ENCODE measurements at places on chromosomes 6 and 20. TPM values are rescaled to one million over a fixed set of nuclear protein-coding genes. Genes with fewer than 3 reads are reported as not detected.

Gene RBPJL
- not detected for total RNA-seq

Gene IL22RA2
- total RNA-seq = not detected

GRCh38 chr6:19410481-19410880 is 426.7 kb upstream of the ID4 start:
- peak; percentile 94 for DNase-seq

DNA sequence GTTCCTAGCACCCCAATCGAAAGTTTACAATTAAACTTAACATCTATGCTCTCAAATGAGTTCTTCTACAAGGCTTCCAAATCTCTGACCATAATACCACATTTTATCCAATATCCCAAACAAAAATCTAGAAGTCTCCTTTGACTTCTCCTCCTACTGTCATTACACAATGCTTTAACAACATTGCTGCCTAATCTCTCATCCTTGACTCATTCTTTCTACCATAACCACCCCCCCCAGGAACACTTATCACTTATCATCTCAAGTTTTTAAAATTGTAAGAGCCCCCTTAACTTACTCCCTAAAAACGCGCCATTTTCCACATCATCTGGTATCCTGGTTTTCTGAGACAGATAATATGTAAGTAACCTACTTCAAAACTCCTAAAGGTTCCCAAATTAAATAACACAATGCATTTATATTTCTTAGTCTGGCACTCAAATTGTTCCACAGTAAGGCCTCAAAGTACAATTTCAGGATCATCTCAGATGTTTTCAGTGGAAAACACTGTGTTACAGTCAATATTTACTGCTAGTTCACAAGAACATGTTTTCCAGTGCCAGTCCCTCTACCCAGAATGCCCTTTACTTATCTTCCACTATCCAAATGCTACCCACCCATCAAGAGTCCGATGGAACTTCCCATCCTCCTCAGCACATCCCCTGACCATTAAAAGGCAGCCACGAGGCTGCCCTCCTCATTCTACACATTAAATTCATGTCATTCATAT is 308.2 kb upstream of the THEMIS start:
- peak; percentile 39 for DNase-seq

Gene SLPI
- 58.2 TPM for total RNA-seq

DNA sequence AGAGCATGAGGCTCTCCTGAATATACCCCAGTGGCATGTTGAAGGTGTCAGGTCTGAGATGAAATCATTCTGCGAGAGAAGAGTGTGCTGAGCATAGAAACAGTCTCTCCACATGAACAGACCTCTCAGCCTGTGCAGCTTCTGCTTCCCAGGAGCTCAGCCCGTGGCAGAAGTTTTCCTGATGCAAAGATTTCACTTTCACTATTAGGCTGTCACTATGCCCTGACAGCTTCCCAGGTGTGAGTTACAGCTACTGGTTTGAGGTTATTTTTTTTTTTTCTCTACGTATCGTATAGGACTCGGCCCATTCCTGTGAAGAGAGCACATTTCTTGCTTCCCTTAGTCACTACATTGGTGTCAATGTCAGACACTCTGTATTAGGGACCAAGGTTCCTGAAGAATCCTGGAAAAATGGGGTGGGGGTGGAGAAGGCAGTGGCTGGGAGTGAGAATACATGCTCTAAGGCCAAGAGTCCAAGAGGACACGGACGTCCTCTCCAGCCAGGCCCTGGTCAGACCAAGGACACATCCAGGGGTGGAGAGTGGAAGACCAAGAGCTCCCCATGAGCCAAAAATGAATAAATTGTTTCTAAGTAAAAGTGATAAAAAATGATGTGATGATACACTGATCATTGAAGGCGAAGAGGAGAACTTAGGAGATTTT is 121.2 kb upstream of the AKAP12 start:
- no peak for DNase-seq

DNA sequence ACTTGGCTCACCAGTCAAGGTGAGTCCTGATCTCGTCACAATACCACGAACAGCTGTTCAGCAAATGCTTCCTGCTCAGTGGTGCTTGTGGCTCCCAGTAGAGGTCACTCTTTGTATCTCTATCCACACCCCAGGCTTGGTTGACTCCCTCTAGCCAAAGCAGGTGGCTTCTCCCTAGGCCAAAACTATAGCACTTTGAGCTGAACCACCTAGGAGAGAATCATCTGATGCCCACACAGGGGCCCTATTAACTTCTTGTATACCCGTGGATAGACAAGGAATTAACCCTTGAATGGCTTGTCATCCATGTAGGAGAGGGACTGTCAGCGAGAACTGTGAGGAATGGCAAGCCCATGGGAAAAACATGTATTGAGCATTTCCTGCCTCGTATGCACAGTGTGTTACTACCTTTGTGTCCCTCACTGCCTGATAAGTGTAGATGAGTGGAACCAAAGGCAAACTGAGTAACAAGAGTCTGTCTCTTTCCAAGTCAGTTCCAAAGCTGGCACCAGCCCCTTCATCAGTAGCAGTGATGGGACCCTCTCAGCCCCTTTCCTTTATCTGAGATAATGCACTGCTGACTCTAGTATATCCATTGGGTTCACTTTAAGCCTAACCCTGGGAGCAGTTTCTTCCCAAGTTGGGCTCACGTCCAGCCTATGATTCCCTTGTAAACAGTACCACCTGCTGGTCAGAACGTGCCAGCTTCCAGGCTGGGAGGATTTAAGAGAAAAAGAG is 42.5 kb downstream of the EIF2S2 start:
- DNase-seq = peak; percentile 71

DNA sequence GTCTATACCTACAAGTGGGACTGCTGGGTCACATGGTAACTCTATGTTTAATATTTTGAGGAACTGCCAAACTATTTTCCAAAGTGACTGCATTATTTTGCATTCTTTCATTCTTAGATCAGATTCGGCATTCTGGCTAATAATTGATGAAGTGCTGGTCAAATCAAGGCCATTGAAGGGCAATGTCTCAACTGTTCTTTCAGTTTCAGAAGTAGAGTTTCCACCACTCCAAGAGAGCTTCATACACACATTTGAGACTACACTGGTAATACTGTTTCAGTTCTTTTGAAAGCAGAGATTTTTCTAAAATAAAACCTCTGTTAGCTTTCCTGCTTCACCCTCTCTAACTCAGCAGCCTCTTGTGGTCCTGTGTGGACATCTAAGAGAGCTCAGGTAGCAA is 154.5 kb downstream of the CFAP61 start:
- peak; percentile 37 for DNase-seq

DNA sequence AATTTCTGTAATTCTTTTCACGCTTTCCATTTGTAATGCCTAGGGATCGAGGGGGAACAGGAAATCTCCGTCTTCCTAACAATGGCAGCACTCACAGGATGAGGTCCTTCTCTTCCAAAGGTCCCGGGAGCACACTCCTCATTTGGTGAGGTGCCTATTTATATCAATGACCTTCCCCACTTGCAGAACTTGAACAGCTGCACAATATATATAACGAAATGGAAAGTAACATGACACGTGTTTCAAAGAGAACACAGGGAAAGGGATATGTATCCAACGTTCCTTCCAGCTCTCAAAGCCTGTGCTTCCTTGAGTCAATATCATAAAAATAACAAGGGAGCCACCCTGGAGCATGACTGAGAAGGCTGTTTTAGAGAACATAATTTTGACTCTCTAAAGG is 78.6 kb upstream of the RBM24 start:
- no peak for DNase-seq
